ENCODE measurements at places on chromosomes 1 and 21.

DNA sequence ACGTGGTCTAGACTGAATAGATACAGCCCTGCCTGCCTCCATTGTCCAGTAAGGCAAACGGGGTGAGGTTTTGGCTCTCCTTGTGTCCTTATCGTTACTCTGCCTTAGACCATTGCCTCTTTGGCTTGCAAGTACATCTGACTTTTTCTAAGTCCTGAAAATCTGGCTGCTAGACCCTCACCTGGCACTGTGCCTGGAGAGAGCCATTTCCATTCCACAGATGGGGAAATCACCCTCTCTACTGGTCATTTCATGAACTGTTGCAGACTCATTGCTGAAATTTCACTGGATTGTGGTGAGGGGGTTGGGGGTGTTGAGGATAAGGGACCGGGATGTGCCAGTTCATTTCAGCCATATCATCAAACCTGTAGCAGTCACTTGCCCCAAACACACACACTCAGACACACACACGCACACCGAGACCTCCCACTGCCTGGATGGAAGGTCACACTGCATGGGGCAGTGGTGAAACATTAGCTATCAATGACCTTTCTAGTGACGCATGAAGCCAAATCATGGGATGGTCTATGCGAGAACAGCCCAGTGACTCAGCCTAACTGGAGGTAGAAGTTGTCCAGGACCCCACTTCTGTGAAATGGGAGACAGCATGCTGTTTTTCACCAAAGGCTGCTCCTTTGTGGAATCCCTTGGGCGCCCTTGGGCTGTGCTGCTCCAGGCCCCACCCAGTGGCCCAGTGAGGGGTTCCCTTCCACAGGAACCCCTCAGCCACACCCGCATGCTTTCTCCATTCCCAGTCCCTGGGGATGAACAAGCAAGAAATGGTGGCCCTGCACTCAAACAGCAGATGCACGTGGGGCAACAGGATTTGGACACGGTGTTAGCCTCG is 34.9 kb upstream of the VASH2 start:
- DNase-seq = peak; percentile 91

- DNase-seq = no peak
These were observed 109.9 kb downstream of the GALNT2 start for GRCh38 chr1:230176871-230177411.

GRCh38 chr1:63773815-63774616 is at the start of gene ROR1:
Gene ROR1 (plus strand): TSS chr1:63774017.
- peak; percentile 82 for DNase-seq

DNA sequence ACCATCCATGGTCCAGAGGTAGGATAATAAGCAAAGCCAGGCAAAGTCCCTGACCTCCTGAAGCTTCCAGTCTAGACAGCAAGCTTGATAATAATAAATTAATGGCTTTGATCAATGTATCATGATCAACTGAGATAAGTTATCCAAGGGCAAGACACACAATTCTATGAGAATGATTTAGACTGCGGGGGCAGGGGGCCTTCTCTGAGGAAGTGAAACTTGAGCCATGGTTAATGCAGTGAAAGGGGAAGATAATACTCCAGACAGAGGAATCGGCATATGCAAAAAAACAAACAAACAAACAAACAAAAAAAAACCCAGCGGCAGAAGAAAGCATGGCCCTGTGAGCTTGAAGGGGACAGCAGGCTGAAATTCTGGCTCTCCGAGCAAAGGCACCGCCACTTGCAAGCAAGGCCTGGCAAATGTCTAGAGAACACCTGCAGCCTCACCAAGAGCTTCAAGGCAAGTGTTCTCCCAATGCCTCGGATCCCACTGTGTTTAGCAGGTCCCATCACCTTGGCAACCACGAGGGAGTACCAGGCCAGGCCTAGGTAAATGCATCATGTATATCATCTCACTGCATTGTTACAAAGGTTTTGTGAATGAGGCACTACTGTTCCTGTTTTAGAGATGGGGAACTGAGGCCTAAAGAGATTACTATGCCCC is 24.9 kb downstream of the CSMD2 start:
- DNase-seq = no peak

GRCh38 chr1:159600894-159601293 is 13.3 kb downstream of the APCS start:
- DNase-seq = no peak

DNA sequence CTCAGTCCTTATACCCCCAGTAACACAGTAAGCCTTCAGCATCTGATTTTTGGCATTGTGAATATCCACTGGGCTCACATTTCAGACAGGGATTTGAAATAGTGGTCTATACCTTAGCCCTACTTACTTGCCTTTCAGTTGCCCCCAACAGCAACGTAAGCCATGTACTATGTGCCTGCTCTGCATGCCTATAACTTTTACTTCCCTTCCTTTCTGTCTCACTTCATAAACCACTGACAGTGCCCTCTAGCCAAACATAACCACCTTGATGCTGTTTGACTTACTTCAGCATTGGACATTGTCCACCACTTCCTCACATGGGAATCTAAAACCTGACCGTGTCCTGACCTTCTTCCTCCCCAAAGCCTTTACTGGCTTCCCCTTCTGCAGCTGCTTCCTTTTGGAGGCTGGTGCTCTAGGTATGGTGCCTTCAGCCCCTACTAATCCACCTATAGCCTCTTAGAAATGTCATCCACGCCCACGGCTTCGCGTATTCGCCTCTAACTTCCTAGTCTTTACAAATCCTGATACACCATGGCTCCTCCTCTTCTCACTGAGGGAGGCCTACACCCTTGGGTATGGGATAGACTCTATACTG is 3.6 kb upstream of the ZNF672 start:
- DNase-seq = no peak

GRCh38 chr1:229325853-229326487 is 16.9 kb downstream of the CCSAP start:
- DNase-seq = no peak

DNA sequence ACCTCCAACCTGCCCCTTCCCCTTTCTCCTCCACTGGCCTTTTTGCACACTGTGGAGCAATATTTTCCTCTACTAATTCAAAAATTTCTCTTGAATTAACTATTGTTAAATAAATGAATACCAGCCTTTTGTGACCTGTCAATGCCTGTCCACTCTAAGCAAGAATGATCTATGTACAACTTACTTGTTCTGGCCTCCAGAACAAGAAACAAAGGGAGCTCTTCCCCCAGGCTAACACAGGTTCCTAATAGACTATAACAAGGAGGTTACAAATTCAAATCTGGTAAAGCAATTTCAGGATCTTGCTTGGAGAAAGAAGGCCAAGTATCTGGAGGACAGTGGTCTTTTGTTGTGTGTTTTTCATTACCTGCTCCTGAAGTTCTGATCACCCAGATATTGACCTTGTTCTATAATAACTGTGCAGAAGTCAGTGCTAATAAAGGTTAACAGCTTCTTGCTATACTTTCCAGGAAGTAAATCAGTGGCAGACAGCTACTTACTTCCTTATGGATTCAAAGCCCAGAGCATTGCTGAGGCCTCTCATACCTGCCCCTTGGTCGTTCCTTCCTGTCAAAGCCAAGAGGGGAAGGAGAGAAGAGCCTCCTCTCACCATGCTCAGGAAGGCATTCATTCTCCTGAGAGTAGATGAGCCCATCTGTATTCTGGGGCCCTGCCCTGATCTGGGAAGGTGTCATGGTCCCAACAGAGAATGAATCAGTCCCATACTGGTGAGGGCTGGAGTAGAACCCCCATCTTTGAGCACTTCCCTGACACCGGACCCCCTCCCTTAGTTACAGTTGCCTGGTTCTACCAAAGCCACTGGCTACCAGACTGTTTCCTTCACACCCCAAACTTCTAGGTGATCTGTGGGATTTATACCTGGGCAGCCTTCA is 56.8 kb downstream of the DESI2 start:
- peak; percentile 57 for DNase-seq

DNA sequence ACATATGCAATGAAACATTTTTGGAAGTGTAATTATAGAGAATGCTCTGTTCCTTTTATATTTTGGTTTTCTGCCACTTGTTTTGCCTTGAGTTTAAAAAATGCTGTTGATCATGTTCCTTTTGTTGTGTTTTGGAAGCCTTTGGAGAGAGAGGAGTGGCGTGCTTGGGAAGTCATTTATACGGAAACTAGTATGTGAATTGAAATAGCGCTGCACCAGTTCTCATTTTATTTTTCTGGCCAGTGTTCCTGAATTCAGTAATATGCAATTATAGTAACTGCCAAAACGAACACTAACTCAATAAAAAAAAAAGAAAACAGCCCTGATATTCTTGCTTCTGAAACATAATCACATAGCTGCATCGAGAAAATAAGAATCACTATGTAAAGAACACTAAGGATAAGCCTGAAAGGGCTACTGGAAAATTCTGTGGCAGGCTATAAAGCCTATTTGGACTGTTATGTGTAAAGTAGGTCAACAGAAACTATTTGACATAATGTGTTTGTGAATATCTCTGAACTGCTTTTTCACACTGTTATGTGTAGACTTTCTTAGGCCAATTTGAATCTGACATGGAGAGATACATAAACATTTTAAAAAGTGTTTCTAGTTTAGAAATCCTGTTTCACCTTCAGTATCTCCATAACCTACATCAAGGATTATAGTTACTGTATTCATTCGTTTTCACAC is 742.0 kb downstream of the KCNT2 start:
- no peak for DNase-seq

GRCh38 chr1:117616967-117617366 is 11.1 kb downstream of the TENT5C start:
- no peak for DNase-seq

GRCh38 chr1:90856463-90857007 is 139.4 kb upstream of the BARHL2 start:
- DNase-seq = no peak

GRCh38 chr1:158998781-158999161 is 10.9 kb upstream of the IFI16 start:
- DNase-seq = peak; percentile 66

DNA sequence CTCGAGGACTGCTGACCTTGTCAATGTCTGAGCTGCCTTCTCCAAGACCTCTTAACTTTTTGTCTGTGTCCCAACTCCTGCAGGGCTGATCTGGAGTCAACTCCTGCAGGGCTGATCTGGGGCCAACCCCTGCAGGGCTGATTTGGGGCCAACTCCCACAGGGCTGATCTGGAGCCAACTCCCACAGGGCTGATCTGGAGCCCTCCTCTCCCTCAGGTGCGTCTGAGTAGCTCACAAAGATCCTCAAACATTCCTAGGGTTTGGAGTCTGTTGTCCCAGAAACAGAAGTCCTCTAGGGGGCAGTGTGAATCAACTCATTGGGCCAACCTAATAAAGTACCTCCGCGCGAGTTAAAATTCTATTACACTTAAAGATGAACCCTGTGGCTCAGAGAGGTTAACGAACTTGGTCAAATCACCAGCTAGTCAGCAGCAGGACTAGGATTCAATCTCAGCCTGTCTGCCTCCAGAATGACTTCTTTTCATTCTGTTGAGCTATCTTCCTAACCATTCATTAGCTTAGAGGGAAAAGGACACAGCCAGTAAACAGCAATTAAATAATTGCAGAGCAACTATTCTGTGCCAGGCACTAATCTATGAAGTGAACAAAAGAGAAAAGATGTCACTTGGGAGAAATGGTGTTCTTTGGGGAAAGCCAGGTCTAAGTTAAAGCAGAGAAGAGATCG is 17.2 kb upstream of the RLF start:
- peak; percentile 79 for DNase-seq

DNA sequence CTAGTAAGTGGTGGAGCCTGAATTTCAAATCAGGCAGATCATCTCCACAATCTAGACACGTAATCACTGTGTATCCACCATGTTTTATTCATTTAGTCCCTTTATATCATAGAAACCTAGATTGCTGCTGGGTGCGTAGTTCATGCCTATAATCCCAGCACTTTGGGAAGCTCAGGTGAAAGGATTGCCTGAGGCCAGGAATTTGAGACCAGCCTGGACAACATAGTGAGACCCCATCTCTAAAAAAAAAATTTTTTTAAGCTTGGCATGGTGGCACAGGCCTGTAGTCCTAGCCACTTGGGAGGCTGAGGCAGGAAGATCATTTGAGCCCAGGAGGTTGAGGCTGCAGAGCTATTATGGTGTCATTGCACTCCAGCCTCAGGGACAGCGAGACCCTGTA is 10.1 kb downstream of the MED18 start:
- no peak for DNase-seq

DNA sequence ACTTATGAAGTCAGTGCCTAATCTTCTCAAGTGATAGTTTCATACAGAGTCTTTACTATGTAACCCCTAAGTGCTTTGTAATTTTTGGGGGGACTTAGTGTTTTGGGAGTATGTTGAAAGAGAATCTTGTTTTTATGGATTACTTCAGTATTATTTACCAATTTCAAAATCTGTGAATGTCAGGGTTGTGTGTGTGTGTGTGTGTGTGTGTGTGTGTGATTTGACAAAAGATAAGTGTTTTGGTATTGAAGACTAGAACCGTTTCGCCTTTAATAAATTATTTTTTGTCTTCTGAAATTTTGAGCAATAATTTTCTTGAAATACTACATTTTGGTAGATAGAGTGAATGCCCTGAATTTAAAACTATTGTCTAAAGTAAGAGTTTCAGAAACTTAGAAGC is 5.8 kb downstream of the MAGI3 start:
- DNase-seq = no peak

DNA sequence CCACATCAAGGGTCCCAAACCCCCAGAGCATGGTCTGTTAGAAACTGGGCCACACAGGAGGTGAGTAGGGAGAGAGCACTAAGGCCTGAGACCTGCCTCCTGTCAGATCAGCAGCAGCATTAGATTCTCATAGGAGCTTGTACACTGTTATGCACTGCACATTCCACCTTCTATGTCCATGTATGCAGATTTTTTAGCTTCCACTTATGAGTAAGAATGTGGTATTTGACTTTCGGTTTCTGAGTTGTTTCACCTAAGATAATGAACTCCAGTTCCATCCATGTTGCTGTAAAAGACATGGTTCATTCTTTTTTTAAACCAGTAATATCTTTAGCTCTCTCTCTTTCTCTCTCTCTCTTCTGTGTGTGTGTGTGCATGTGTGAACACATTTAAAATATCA is 663 bp upstream of the GBP6 start:
- DNase-seq = no peak

GRCh38 chr1:235015291-235015985 is 113.2 kb downstream of the TOMM20 start:
- no peak for DNase-seq

DNA sequence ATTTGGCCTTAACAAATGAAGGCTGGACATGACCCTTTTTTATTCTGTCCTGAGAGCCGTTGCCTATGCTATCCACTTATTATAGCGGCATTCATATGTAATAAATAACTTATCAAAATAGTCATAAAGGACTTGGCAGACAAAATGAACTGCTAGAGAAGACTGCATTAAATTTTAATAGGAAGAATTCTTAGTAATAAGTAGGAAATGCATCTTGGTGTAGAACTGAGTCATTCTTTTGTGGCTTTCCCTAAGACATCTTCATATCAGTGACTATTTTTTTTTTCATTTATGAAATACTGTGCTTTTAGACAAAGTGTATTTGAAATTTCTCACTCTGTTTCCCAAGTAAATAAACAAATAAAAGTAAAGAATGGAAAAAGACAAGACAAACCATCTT is 45.6 kb downstream of the PBX1 start:
- DNase-seq = no peak

- DNase-seq = no peak
These were observed 32.1 kb upstream of the IGSF3 start for GRCh38 chr1:116699605-116700004.

- DNase-seq = no peak
These were observed 289.1 kb downstream of the PTBP2 start for GRCh38 chr1:97010566-97011264.

- DNase-seq = no peak
These were observed 123.8 kb upstream of the CTTNBP2NL start for GRCh38 chr1:112272101-112272772.
